ENCODE measurements at places on chromosomes 2 and 18.

- no peak for DNase-seq
These were observed 89.8 kb upstream of the TGIF1 start for GRCh38 chr18:3360211-3360610.

GRCh38 chr2:43491065-43491639, 104.7 kb downstream of the THADA start:
- DNase-seq: no peak

DNA sequence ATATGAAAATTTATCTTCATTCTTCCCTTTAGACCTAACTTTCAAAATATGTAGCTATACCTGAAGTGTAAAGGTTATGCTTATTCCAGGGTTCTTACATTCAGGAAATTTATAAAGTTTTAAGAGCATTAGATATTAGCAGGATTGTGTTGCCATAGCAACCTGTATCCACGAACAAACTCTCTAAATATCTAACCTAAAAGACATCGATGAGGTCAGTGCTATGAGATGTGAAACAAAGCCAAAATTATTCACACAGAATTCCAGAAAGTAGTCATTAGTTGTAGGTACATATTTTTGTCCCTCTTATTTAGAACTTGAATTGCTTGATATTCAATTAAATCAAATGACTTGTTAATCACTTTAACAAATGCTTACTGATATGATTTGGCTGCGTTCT, 705.3 kb downstream of the SOCS6 start:
- no peak for DNase-seq

GRCh38 chr2:43000242-43001054, 208.1 kb upstream of the HAAO start:
- DNase-seq: no peak

GRCh38 chr2:131037398-131038257, 55.6 kb downstream of the FAM168B start:
- DNase-seq: peak; percentile 68

- peak; percentile 35 for DNase-seq
These were observed 12.6 kb downstream of the RTP5 start for GRCh38 chr2:241882091-241882625.

DNA sequence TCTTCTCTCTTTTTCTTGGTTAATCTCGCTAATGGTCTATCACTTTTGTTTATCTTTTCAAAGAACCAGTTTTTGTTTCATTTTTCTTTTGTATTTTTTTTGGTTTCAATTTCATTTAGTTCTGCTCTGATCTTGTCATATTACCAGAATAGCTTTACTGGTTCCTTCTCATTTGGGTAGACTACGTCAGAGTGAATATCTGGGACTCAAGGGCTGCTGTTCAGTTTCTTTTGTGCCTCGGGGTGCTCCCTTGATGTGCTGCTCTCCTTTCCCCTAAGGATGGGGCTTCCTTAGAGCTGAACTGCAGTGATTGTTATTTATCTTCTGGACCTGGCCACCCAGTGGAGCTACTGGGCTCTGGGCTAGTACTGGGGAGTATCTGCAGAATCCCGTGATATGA, 29.4 kb upstream of the IL1RN start:
- DNase-seq: no peak

DNA sequence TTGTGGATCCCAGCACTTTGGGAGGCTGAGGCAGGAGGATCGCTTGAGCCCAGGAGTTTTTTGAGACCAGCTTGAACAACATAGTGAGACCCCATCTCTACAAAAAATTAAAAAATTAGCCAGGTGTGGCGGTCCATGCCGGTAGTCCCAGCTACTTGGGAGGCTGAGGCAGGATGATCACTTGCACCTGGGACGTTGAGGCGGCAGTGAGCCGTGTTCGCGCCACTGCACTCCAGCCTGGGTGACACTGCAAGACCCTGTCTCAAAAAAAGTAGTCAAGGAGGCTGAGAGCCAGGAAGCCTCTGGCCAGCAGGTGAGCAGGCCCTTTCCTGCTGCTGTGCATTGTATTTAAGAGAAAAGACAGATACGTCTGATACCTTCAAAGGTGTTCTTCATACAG, 11.1 kb upstream of the PROC start:
- DNase-seq: no peak

DNA sequence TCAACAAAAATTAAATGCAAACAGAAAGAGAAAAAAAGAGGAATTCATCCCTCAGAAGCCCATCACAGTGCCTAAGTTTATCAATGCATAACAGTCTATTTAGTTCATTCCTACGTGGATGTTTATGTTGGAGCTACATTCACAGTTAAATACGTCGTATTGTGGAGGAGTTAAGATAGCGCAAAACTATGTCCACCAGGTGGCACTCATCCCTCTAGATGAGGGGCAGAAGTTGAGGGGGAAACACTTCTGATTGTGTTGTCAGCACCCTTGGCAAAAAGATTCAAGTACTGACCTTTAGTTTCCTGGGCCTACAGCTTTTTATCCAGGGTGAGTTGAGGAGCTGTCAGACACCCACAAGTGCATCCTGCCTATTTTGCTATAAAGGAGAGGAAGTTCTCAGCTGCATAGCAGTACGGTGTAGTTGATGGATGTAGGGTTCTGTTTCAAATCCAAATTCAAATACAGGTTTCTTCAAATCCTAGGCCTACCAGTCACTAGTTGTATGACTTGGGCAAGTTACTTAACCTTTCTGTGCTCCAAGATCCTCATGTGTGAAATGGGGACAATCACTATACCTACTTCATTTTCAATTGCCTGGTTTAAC, 26.8 kb upstream of the MYO1B start:
- peak; percentile 27 for DNase-seq

GRCh38 chr2:187338679-187339121, 109.4 kb downstream of the CALCRL start:
- DNase-seq: no peak

GRCh38 chr2:25226827-25227226, 58.4 kb upstream of the POMC start:
- no peak for DNase-seq

DNA sequence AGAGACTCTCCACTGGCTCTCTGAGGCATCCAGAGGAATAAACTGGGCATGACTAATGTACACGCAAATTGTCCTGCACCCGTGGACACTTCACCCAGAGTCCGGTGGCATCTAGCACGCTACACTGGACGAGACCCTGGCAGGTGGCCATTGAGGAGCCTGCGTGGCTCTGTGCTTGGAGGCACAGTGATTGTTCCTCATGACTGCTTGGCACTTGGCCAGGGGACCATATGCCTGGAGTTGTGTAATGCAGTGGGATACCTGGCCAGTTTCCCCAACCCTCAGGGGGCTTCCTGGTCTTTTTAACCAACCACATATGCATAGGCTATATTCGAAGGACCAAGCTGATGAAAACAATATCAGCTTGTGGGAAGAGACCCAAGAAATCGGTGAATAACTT, 66.6 kb downstream of the MTCL1 start:
- DNase-seq: peak; percentile 88

- DNase-seq: no peak
These were observed 192.6 kb upstream of the ST6GAL2 start for GRCh38 chr2:107078584-107078983.

GRCh38 chr2:192534072-192534471, 339.3 kb upstream of the TMEFF2 start:
- DNase-seq: no peak

DNA sequence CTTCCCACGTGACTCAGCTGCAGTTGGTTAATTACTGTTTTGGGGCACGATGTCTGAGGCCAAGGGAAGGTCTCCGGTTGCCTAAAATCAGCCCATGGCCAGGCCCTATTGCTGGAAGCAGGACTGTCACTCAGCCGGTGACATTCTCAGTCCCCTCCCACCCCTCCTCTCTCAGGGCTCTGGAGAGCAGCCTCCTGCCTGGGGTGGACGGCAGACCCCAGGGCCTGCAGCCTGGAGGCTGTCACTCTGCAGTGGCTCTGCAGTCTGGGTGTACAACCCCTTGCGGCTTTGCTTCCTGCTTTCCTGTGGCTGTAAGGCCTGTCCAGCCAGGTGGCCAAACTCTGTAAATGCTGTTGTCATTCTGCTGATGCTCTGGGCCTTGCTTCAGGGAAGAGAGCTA, 32.8 kb downstream of the ZBTB7C start:
- no peak for DNase-seq

GRCh38 chr18:49025767-49026500, 75.2 kb upstream of the SMAD7 start:
- DNase-seq: no peak

GRCh38 chr2:84115173-84115857, 343.8 kb downstream of the SUCLG1 start:
- no peak for DNase-seq

- peak; percentile 72 for DNase-seq
These were observed 57.3 kb downstream of the IRS1 start for GRCh38 chr2:226742347-226742746.

DNA sequence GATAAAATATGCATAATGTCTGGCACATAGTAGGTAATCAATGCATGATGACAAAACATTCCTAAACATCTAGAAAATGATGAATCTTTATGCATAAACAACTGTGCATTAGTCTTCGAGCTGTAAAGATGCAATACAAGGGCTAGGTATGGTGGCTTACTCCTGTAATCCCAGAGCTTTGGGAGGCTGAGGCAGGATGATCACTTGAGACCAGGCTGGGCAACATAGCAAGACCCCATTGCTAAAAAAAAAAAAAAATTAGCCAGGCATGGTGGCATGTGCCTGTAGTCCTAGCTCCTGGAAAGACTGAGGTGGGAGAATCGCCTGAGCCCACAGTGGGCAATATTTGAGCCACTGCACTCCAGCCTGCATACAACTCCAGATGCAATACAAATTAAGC, 5.3 kb downstream of the TET3 start:
- DNase-seq: no peak

- DNase-seq: no peak
These were observed 118.3 kb downstream of the FIGN start for GRCh38 chr2:163617517-163617916.

DNA sequence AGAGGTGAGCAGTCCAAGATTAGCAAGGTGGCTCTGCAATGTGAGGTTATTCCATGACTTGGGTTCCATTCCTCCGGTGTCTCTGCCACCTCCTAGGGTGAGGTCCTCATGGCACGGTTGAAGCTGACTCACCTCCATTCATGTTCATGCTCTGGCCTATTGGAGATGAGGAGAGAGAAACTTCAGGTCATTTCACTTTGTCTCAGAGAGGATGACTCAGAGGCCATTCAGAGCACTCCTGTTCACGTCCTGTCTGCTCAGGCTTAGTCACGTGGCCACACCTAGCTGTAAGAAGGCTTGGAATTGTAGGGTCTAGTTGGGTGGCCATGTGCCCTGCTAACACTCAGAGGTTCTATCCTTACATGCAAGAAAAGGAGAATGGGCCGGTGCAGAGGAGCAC, 67.5 kb upstream of the MBOAT2 start:
- no peak for DNase-seq

DNA sequence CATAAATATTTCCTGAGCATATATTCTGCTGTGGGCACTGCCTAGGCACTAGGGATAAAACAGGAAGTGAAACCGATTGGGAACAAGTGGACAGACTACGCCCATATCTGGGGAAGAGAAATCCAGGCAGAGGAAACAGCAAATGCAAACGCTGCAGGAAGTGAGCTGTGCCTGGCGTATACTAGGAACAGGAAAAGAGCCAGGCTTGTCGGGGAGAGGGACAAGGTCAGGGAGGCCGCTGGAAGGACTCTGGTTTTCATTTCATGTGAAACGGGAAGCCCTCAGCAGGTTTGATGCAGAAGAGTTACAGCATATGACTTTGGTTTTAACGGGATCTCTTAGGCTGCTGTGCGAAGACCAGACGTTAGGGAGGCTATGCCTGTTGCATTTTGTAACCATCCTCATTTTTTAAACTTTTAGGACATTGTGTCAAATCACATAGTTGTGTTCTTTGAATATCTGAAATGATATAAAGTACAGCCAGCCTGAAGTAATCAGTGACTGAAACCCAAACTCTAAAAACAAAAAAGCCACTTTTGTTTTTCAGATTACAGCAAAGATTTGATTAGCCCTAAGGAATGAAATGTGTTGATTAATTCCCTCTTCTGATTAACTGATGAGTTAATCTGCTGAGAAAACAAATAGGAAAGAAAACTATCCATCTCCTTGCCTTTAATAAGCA, 110.2 kb upstream of the PIEZO2 start:
- peak; percentile 10 for DNase-seq
